ENCODE measurements at places on chromosomes 1 and 21. TPM values are rescaled to one million over a fixed set of nuclear protein-coding genes. Genes with fewer than 3 reads are reported as not detected.

The BRDT gene
- total RNA-seq, result not detected

The UBXN11 gene
- 17.7 TPM for total RNA-seq

The C1QB gene
- not detected for total RNA-seq

DNA sequence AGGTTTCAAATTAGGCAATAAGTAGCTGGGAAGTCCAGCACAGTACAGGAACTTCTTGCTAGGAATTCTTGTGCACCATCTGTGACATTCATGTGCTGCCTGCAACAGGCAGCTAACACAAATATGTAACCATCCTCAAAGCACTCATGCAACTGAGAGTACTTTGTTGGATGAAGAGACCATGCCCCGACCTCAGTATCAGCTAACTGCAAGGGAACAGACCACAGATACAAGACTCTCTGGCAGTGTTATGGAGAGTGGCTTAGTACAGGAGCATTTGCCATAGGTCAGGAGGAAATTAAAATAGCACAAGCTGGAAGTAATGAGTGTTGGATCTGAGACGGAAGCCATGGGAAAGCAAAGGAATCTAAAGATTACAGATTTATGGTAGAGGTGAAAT is 123.6 kb downstream of the LRRC53 start:
- no peak for DNase-seq
- H3K27ac ChIP-seq, result no peak overlapping the region
- no peaks in the 10 kb centered on the region for H3K4me1 ChIP-seq
- no peaks in the 10 kb centered on the region for H3K36me3 ChIP-seq
- H3K4me3 ChIP-seq, result no peak overlapping the region

DNA sequence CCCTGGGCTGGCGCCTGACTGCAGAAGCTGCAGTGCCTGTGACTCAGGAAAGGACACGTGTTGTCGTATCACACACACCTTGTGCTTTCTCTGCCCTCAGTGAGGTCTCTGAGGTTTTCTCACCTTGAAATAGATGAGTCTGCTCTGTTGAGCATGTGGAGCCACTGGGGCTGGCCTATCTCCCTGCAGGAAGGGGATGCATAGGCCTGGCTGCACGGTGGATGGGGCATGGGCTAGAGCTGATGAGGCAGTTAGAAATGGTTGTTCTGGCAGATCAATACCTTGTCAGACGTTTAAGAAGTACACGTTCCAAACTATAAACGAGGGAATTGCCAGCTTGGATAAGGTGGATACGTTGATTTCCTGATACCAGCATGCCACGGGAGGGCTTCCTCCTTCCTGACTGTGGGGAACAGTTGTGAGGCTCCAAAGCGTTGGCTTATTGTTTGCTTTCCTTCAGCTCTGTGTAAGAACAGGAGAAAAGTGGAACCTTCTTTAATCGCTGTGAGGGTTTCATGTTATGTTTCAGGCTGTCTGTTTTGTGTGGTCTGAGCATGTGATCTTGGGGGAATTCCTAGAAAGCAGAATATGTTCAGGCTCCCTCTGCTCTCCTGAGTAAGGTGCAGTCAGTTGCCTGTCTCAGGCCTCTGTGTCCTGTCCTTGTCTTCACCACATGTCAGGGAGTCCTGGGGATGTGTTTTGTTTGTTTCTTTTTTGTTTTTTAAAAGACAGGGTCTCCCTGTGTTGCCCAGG is 44.8 kb downstream of the PCNT start:
- no peak overlapping the region for H3K4me3 ChIP-seq
- H3K36me3 ChIP-seq, result peaks cover 48% of the 10 kb centered on the region
- no peaks in the 10 kb centered on the region for H3K4me1 ChIP-seq
- no peaks in the 10 kb centered on the region for H3K27me3 ChIP-seq

DNA sequence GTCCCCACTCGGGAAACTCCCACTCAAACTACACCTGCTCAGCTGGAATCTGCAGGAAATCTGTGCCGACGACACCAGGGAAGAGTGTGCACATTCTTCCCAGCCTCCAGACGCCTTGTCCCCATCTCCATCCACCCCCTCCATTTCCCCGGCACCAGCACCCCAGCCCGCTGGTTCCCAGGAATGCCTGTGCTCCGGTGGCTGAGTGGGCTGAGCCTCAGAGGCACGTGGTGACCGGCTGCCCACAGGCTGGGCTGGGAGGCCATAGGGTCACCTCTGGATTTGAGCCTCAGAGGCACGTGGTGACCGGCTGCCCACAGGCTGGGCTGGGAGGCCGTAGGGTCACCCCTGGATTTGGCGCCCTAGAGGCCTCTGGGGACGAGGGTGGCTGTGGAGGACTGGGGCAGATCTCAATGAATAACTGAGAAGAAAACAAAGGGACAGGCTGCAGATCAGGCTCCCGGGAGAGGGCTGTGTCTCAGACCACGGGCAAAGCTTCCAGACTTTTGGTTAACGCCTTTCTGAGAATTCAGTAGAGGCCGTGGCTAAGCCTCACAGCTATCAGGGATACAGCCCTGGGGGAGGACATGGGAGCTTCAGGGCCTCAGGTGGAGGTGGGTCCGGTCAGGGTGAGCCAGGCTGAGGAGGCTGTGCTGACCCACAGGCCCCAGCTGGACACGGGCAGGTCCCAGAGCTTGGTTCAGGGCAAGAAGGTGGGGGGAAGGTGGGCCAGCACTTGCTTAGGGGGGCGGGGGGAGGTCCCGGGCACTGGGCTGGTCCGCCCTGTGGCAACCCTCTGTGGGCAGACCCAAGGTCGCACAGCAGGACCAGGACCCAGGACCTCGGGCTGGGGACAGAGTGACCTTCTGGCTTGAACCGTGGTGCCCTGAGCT is 17.3 kb upstream of the TTLL10 start:
- no peak for DNase-seq
- peak overlapping the region; percentile 63 for H3K4me3 ChIP-seq
- H3K27ac ChIP-seq, result no peak overlapping the region
- no peaks in the 10 kb centered on the region for H3K27me3 ChIP-seq

GRCh38 chr1:188669728-188670382 is 1807.8 kb downstream of the BRINP3 start:
- H3K4me1 ChIP-seq, result peaks cover 9% of the 10 kb centered on the region
- no peaks in the 10 kb centered on the region for H3K27me3 ChIP-seq
- DNase-seq, result peak; percentile 29
- no peak overlapping the region for H3K27ac ChIP-seq
- H3K36me3 ChIP-seq, result no peaks in the 10 kb centered on the region

GRCh38 chr1:89762779-89763648 is 57.8 kb upstream of the LRRC8D start:
- H3K4me1 ChIP-seq, result no peaks in the 10 kb centered on the region
- H3K27ac ChIP-seq, result no peak overlapping the region
- H3K36me3 ChIP-seq, result no peaks in the 10 kb centered on the region
- DNase-seq, result peak; percentile 78

- H3K4me3 ChIP-seq, result no peak overlapping the region
- DNase-seq, result no peak
- peaks cover 6% of the 10 kb centered on the region for H3K4me1 ChIP-seq
- H3K27ac ChIP-seq, result no peak overlapping the region
Observed at GRCh38 chr21:29991624-29992023, 51.8 kb upstream of the GRIK1 start.

GRCh38 chr1:204564835-204565234 is 48.6 kb downstream of the MDM4 start:
- no peak overlapping the region for H3K4me3 ChIP-seq
- no peak for DNase-seq
- no peaks in the 10 kb centered on the region for H3K36me3 ChIP-seq
- H3K4me1 ChIP-seq, result peaks cover 9% of the 10 kb centered on the region
- H3K27ac ChIP-seq, result peak overlapping the region; percentile 1

GRCh38 chr1:229158341-229158921 is 112.5 kb upstream of the RAB4A start:
- no peak overlapping the region for H3K27ac ChIP-seq
- no peak overlapping the region for H3K4me3 ChIP-seq
- no peaks in the 10 kb centered on the region for H3K4me1 ChIP-seq
- H3K36me3 ChIP-seq, result no peaks in the 10 kb centered on the region
- no peak for DNase-seq
- no peaks in the 10 kb centered on the region for H3K27me3 ChIP-seq

Measured in MCF 10A (cell line).